ENCODE measurements at places on chromosomes 12 and 14.
A peak's percentile ranks its signal among the peaks of the same experiment; 100 is the strongest.

GRCh38 chr12:94272280-94272679 lies 123.9 kb downstream of the PLXNC1 start:
- no peak for DNase-seq

- no peak for DNase-seq
Measured at GRCh38 chr12:131511391-131511802, 199.5 kb upstream of the SFSWAP start.

- DNase-seq = no peak
Measured at GRCh38 chr14:93045211-93045674, 70.5 kb downstream of the ITPK1 start.

- DNase-seq = peak; percentile 27
Measured at GRCh38 chr14:104283197-104284106, 145.1 kb downstream of the KIF26A start.

- DNase-seq = no peak
Measured at GRCh38 chr12:125332900-125333299, 267.7 kb downstream of the AACS start.

GRCh38 chr14:30160608-30161007 lies 233.0 kb upstream of the PRKD1 start:
- no peak for DNase-seq

DNA sequence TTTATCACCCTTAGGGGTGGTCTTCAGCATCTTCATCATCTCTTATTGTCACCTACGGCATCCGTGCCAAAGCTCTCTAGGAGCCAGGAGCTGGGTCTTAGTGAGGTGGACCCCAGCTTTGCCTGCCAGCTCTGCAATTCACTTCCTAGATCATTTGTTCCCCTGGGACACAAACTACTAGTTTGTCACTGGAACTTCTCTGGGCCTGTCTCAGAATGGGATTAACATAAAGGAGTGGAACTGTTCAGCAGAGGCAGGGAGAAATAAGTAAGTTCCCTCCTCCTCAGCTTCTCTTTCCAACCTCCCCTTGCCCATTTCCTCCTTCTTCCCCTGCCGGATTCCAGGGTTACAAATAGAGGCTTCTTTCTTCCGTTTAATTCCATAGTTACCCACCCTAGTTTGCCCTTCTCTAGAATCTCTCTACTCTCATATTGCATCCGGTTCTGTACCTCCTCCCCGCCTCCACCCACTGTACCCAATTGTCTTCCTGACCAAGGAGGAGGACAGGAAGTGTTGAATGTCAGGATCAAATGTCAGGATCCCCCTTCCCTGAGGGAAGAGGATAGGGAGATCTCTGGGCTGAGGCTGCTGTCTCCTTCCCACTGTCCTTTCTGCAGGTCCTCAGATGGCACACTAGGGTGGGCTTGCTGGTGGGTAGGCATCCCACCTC lies 25.0 kb downstream of the LARP4 start:
- no peak for DNase-seq

GRCh38 chr12:107057071-107057834 lies 36.1 kb downstream of the CRY1 start:
- no peak for DNase-seq

GRCh38 chr12:52005903-52006703 lies 643 bp upstream of the TAMALIN start:
- DNase-seq = no peak

GRCh38 chr12:39033782-39034181 lies 128.4 kb upstream of the CPNE8 start:
- no peak for DNase-seq

Data from right renal pelvis (tissue), 4 donors.